ENCODE measurements at places on chromosomes 11 and 22.
A peak's percentile ranks its signal among the peaks of the same experiment; 100 is the strongest.

DNA sequence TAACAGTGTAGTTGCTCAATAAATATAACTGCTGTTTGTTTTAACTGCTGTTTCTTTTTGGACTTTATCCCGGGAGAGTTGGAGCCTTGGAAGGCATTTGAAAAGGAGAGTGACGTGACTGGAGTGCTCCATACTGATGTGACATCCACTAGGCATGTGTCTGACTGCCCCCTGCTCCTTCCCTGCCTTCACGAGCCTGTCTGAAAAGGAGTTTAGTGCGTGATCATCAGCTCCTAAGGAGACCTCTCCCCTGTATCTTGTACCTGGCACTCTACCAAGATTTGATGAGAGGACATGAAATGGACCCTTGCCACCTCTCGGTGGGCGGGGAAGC lies 22.9 kb downstream of the ZBTB16 start:
- no peak overlapping the region for H3K27ac ChIP-seq
- peaks cover 2% of the 10 kb centered on the region for H3K27me3 ChIP-seq
- H3K4me1 ChIP-seq, result peaks cover 98% of the 10 kb centered on the region
- H3K4me3 ChIP-seq, result no peak overlapping the region
- H3K36me3 ChIP-seq, result no peaks in the 10 kb centered on the region

DNA sequence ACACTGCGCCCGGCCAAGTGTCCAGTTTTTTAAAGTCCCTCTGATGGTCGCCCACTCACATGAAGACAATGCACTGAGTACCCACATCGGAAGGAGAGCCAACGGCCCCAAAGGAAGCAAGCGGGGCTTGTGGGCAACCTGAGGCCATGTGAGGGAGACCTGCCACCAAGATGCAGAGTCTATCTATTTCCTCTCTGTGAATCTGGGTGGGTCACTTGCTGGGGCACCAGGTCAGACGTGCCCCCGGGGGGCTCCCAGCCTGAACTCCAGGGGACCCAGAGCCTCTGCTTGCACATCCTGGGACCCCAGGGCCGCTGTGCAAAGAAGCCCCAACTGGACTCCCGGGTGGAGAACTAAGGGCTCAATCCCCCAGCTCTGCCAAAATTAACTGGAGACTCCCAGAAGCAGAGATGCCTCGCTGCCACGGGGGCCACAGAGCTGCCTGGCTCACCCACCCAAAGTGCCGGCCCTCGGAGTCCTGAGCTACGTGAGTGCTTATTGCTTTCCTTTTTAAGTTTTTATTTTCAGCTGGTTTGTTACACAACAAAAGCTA lies 106.4 kb downstream of the BRD1 start:
- no peak overlapping the region for H3K27ac ChIP-seq
- H3K36me3 ChIP-seq, result no peaks in the 10 kb centered on the region
- peaks cover 38% of the 10 kb centered on the region for H3K27me3 ChIP-seq
- DNase-seq, result no peak

- H3K27ac ChIP-seq, result no peak overlapping the region
- no peak overlapping the region for H3K4me3 ChIP-seq
- no peaks in the 10 kb centered on the region for H3K27me3 ChIP-seq
These were observed 74.9 kb downstream of the CACNG2 start for GRCh38 chr22:36628571-36629065.

- H3K27me3 ChIP-seq, result no peaks in the 10 kb centered on the region
- no peak overlapping the region for H3K4me3 ChIP-seq
- peak overlapping the region; percentile 57 for H3K27ac ChIP-seq
- H3K4me1 ChIP-seq, result peaks cover 17% of the 10 kb centered on the region
These were observed 31.5 kb downstream of the KIAA0930 start for GRCh38 chr22:45208993-45209838.

DNA sequence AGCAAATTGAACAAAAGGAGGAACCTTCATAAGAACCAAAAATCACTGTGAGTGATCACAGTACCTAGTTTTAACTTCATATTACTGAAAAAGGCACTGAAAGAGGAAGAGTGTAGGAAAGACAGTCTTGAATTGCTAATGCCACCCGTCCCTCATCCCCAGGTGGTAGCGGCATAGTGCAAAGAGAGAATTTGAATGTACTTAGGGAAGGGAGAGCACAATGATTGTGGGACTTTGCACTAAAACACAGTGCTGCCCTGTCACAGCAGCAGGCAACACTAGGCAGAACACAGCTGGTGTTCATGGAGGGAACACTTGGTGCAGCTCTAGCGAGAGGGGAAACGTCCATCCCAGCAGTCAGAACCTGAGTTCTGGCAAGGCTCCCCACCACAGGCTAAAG lies 716.3 kb upstream of the ANO5 start:
- H3K27ac ChIP-seq, result no peak overlapping the region
- no peak overlapping the region for H3K4me3 ChIP-seq
- H3K27me3 ChIP-seq, result no peaks in the 10 kb centered on the region
- DNase-seq, result no peak
- no peaks in the 10 kb centered on the region for H3K36me3 ChIP-seq

GRCh38 chr11:112518371-112518770 lies 257.7 kb upstream of the PLET1 start:
- H3K4me1 ChIP-seq, result peaks cover 33% of the 10 kb centered on the region
- no peak for DNase-seq

- no peaks in the 10 kb centered on the region for H3K27me3 ChIP-seq
- DNase-seq, result no peak
- H3K4me1 ChIP-seq, result peaks cover 23% of the 10 kb centered on the region
- no peaks in the 10 kb centered on the region for H3K36me3 ChIP-seq
- no peak overlapping the region for H3K27ac ChIP-seq
- H3K4me3 ChIP-seq, result no peak overlapping the region
These were observed 86.0 kb downstream of the RPS6KA4 start for GRCh38 chr11:64444838-64445441.

GRCh38 chr11:47179655-47179991 lies 2.9 kb upstream of the ARFGAP2 start:
- no peak overlapping the region for H3K27ac ChIP-seq
- H3K4me1 ChIP-seq, result peaks cover 5% of the 10 kb centered on the region
- H3K36me3 ChIP-seq, result peaks cover 6% of the 10 kb centered on the region
- H3K27me3 ChIP-seq, result peaks cover 16% of the 10 kb centered on the region
- DNase-seq, result no peak

DNA sequence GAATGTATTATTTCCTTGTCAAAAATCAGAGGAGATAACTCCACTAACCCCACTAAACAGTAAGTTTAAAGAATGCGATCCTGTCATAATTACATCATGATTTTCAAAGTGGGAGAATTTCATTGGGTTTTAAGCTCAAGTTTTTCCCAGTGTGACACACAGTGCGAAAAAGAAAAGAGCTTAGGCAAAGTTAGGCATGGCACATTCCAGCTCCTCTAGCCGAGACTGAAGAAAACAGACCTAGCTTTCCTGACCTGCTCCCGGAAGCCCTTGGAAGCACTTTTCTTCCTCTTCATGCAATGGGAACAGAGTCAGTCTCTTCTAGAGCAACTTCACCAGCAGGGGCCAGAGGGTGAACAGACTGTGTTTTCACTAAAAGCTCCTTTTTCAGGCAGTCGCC lies 76.6 kb upstream of the AKIP1 start:
- no peak overlapping the region for H3K4me3 ChIP-seq
- H3K36me3 ChIP-seq, result no peaks in the 10 kb centered on the region
- no peak overlapping the region for H3K27ac ChIP-seq
- DNase-seq, result no peak
- peaks cover 13% of the 10 kb centered on the region for H3K4me1 ChIP-seq

DNA sequence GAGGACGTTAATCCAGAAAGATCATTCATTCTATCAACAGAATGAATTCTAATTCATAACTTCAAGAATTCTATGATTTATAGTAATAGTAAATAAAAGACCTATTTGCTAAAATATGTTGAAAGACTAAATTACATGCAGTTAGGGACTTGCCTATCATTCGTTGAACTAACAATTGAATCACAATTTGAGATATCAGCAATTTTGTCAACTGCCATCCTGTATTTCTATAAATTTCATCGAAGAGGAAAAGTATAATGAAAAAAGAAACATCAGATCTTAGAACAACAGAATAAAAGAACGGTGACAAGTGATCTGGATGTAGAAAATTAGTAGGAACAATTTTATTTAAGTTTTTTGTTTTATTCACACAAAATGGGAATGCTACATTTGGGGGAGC lies 4.4 kb upstream of the TTC17 start:
- H3K36me3 ChIP-seq, result no peaks in the 10 kb centered on the region
- H3K4me1 ChIP-seq, result peaks cover 6% of the 10 kb centered on the region
- no peak overlapping the region for H3K4me3 ChIP-seq
- no peak overlapping the region for H3K27ac ChIP-seq
- H3K27me3 ChIP-seq, result no peaks in the 10 kb centered on the region

- no peak for DNase-seq
- H3K4me3 ChIP-seq, result no peak overlapping the region
- no peaks in the 10 kb centered on the region for H3K36me3 ChIP-seq
- H3K4me1 ChIP-seq, result no peaks in the 10 kb centered on the region
- H3K27me3 ChIP-seq, result no peaks in the 10 kb centered on the region
These were observed 16.2 kb downstream of the OR5D16 start for GRCh38 chr11:55854704-55855103.

- H3K27me3 ChIP-seq, result no peaks in the 10 kb centered on the region
- DNase-seq, result no peak
- H3K27ac ChIP-seq, result peak overlapping the region; percentile 73
- H3K4me3 ChIP-seq, result no peak overlapping the region
These were observed 128.0 kb downstream of the RBFOX2 start for GRCh38 chr22:35900483-35901168.

DNA sequence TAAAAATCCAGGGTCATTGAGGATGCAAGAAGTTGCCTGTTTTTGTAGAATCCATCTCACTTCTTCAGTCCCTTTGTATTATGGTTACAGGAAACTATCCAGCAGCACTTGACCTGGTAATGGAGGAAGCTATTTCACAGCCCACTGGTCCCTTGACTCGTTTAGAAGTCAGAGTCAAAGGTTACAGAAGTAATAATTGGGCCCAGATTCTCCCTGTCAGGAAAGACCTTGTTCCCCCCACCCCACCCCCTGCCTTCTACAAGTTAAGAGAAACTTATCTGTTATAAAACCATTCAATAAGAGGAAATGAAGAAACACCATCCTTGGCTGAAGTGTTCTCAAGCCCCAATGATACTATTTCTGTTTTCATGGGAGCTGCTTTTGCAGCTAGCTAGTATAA lies 65.8 kb downstream of the CSTPP1 start:
- no peaks in the 10 kb centered on the region for H3K27me3 ChIP-seq
- no peaks in the 10 kb centered on the region for H3K36me3 ChIP-seq
- peaks cover 12% of the 10 kb centered on the region for H3K4me1 ChIP-seq
- no peak for DNase-seq
- H3K4me3 ChIP-seq, result no peak overlapping the region

- no peak for DNase-seq
- H3K4me1 ChIP-seq, result peaks cover 15% of the 10 kb centered on the region
- peaks cover 31% of the 10 kb centered on the region for H3K27me3 ChIP-seq
- no peaks in the 10 kb centered on the region for H3K36me3 ChIP-seq
- H3K4me3 ChIP-seq, result no peak overlapping the region
These were observed 5.6 kb downstream of the OVOL1 start for GRCh38 chr11:65792456-65792855.

GRCh38 chr11:59544869-59545178 lies 33.5 kb downstream of the OR4D9 start:
- H3K27me3 ChIP-seq, result no peaks in the 10 kb centered on the region
- DNase-seq, result no peak
- H3K36me3 ChIP-seq, result no peaks in the 10 kb centered on the region
- H3K4me1 ChIP-seq, result peaks cover 3% of the 10 kb centered on the region
- no peak overlapping the region for H3K4me3 ChIP-seq

GRCh38 chr11:76806608-76807205 lies 23.6 kb downstream of the TSKU start:
- peaks cover 26% of the 10 kb centered on the region for H3K4me1 ChIP-seq
- H3K36me3 ChIP-seq, result no peaks in the 10 kb centered on the region
- no peak overlapping the region for H3K4me3 ChIP-seq
- no peak for DNase-seq

DNA sequence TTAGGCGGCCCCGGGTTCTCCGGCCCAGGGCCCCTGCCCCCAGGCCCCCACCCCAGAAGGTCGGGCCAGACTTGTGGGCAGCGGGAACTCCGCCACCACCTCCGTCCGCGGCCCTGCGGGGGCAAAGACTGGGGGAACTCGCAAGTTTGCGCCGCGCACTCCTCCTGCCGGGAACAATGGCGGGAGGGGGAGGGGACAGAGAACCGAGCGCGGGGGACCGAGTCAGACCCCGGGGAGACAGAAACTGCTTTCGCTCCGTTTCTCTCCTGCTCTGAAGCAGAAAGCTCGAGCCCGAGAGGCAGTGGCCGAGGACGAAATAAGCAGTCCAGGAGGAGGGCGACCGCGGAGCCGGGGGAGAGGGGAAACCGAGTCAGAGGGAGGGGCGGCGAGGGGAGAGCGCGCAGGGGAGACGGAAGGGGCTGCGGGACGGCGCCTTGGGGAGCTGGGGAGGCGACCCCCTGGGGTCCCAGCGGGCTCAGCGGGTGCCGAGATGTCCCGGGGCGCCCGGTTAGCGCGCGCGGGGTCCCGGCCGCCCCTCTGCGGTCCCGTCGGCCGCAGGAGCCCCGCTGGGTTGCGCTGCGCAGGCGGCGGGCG lies 555 bp downstream of the TP53I11 start:
- DNase-seq, result no peak
- H3K36me3 ChIP-seq, result no peaks in the 10 kb centered on the region
- peak overlapping the region; percentile 32 for H3K27ac ChIP-seq
- no peaks in the 10 kb centered on the region for H3K27me3 ChIP-seq
- H3K4me3 ChIP-seq, result peak overlapping the region; percentile 87

- no peaks in the 10 kb centered on the region for H3K36me3 ChIP-seq
- DNase-seq, result no peak
- no peaks in the 10 kb centered on the region for H3K4me1 ChIP-seq
- H3K27ac ChIP-seq, result no peak overlapping the region
- H3K4me3 ChIP-seq, result no peak overlapping the region
These were observed 18.8 kb downstream of the TRIM29 start for GRCh38 chr11:120119121-120119520.

DNA sequence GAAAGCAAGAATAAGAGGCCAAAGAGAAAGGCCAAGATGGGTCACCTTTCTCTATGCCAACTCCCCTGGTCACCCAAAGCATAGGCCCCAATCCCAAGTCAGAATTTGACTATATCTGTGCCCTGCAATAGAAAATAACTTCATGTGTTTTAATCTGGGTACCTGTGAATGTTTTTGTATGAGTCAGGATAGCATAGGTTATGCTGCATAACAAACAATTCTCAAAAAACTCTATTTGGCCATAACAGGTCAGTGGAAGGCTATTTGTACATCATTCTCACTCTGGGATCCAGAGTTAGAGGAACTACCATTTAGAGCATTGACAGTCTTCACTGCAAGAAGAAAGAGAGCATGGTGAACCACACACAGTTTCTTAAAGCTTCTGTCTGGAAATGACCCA lies 167.3 kb downstream of the DBX1 start:
- no peaks in the 10 kb centered on the region for H3K4me1 ChIP-seq
- H3K27ac ChIP-seq, result no peak overlapping the region
- DNase-seq, result no peak
- H3K27me3 ChIP-seq, result no peaks in the 10 kb centered on the region

Data from thymus (tissue), 14 donors.